ENCODE measurements at places on chromosomes 3 and 15.

GRCh38 chr3:197501879-197502620 lies 53.7 kb downstream of the BDH1 start:
- peak; percentile 64 for DNase-seq

DNA sequence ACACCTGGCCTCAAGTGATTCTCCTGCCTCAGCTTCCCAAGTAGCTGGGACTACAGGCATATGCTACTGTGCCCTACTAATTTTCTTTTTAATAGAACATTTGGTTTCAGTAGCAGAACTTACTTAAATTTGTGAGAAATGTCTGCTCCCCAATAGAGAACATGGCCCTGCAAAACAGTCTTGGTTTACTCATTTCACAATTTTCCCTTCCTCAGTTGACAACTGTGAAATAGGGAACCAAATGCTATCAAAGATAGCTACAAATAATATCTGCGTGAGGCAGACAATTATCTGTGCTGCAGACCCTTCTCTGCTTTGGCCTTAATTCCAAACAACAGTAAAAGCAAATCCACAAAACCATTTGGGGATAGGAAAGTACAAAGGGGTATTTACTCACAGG lies 22.6 kb downstream of the METTL6 start:
- no peak for DNase-seq

GRCh38 chr3:123300056-123300455 lies 98.3 kb downstream of the SEC22A start:
- DNase-seq: no peak

- peak; percentile 18 for DNase-seq
These were observed 5.0 kb downstream of the LMCD1 start for GRCh38 chr3:8506571-8507061.

GRCh38 chr3:58025837-58026569 lies 17.8 kb downstream of the FLNB start:
- DNase-seq: no peak

DNA sequence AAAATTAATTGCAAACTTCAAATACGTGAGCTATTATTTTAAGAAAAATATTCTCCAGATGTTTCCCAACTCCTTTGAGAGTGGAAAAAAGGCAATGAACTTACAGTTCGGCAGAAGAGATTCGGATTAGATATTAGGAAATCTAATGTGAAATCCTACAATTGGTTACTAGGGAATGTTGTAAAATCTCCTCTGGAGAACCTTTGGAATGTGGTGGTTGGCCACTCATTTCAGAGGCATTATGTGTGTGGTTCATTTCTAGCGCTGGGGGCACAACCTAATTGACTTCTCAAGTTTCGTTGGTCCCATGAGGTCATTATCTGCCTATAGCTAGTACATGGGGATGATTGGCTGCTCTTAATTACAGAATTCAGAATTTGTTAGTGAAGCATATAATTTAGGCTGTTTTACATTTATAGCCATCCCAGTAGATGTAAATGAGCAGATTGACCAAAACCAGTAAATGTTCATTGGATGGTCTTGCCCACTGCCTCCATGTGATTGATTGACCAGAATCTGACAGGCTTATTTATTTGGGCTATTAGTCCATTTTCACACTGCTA lies 34.6 kb upstream of the CMSS1 start:
- peak; percentile 76 for DNase-seq
